ENCODE measurements at places on chromosomes 7 and 10.

DNA sequence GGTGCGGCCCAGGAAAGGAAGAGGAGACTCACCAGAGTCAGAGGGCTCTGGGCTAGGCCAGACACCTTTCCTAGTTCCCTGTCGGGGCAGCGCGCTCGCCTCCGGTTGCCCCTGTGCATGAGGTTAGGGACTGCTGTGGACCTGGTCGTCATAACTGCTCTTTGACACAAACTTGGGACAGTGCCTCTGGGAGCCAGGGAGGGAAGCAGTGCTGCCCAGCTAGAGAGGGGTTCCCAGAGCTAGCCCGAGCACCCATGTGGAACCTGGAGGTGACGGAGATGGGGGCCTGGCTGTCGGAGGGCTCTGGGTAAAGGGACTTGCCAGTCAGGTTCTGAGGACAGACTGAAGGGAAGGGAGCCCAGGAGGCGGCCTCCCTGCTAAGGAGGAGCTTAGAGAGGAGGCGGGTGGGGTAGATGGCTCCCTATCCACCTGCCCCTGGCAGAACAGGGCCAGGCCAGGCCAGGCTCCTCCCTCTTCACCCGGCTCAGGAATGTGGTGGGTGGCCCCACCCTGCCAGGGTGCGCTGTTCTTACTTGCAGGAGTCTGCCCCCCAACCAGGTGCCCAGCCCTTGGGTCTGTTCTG lies 29.7 kb downstream of the AGAP3 start:
- no peak for DNase-seq

GRCh38 chr10:93548376-93549071 lies 17.9 kb upstream of the FFAR4 start:
- no peak for DNase-seq

GRCh38 chr10:81866753-81867152 lies 8.2 kb upstream of the NRG3 start:
- no peak for DNase-seq

DNA sequence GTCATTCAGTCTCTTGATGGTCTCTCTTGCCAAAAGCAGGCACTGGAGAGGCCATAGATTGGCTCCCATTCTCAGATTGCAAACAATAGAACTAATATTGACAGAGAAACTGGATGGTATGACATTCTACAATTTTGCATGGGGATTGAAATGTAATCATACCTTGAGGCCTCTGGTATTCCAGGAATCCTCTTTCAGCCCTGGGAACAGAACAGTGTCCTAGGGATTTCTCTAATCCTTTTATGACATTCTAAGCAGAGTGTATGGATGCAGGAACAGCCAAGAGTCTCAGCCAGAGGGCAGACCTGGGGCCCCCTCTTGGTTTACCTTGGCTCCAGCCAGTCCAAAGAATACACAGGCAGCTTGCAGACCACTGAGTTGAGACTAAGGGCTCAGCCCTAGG lies 206.4 kb downstream of the KCNMA1 start:
- no peak for DNase-seq

DNA sequence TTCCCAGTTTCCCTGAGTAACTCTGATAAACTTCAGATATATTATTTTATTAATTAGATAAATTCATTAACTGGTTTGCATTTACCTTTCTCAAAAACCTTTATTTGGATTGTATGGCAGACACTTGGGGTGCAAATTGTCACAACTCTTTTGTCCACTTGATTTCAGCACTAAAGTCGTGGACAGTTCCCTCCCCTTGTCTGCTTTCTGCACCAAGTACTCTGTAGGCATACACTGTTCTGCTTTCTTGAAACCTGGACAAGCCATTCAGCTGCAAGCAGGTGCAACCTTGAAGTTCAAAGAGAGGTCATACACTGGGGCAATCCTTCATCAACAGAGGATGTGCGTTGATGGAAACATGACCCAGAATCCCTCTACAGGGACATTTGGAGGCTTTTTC lies 162.9 kb downstream of the ARL5B start:
- no peak for DNase-seq

- DNase-seq, result no peak
These were observed 7.3 kb upstream of the FEZF1 start for GRCh38 chr7:122311734-122312450.

DNA sequence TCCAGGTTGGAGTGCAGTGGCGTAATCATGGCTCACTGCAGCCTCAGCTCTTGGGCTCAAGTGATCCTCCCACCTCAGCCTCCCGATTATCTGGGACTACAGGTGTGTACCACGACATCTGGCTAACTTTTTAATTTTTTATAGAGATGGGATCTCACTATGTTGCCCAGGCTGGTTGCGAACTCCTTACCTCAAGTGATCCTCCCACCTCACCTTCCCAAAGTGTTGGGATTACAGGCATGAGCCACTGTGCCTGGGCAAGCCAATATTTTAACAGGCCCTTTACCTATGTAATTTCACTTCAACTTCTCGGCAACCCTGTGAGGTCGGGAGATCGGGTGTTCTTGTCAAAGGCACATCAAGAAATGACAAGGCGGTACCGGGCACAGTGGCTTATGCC lies 146.3 kb downstream of the CUX1 start:
- DNase-seq, result no peak
